Activated CD4-positive, alpha-beta memory T cell treated with anti-CD3 and anti-CD28 coated beads for 36 hours (primary cell): ENCODE measurements at places on chromosomes 3 and 15. TPM values are rescaled to one million over a fixed set of nuclear protein-coding genes. Genes with fewer than 3 reads are reported as not detected.

Gene SCAANT1
- not detected for total RNA-seq

Gene ARGFX
- not detected for total RNA-seq

- H3K4me1 ChIP-seq, result peaks cover 57% of the 10 kb centered on the region
- DNase-seq, result no peak
- H3K27ac ChIP-seq, result peak within 1 kb of the TSS; percentile 99
- H3K36me3 ChIP-seq, result peaks cover 52% of the 10 kb centered on the region
These were observed at the start of gene BHLHE40 for GRCh38 chr3:4979428-4980228. Gene BHLHE40 (plus strand): TSS chr3:4979437. CDS start chr3:4979719, 282 bp downstream.

Gene SLC9C1
- total RNA-seq, result not detected

- no peak overlapping the region for H3K4me3 ChIP-seq
- H3K4me1 ChIP-seq, result peaks cover 96% of the 10 kb centered on the region
- no peaks in the 10 kb centered on the region for H3K27me3 ChIP-seq
- no peak for DNase-seq
- peaks cover 58% of the 10 kb centered on the region for H3K36me3 ChIP-seq
These were observed 28.4 kb downstream of the RASGRP1 start for GRCh38 chr15:38536201-38536676.

- no peak overlapping the region for H3K4me3 ChIP-seq
- peaks cover 14% of the 10 kb centered on the region for H3K4me1 ChIP-seq
- H3K36me3 ChIP-seq, result peaks cover 13% of the 10 kb centered on the region
- no peaks in the 10 kb centered on the region for H3K27me3 ChIP-seq
These were observed 136.3 kb downstream of the LRRC28 start for GRCh38 chr15:99387421-99388168.

Gene C3orf22
- total RNA-seq, result not detected

Gene CEP19
- total RNA-seq, result 6.6 TPM

DNA sequence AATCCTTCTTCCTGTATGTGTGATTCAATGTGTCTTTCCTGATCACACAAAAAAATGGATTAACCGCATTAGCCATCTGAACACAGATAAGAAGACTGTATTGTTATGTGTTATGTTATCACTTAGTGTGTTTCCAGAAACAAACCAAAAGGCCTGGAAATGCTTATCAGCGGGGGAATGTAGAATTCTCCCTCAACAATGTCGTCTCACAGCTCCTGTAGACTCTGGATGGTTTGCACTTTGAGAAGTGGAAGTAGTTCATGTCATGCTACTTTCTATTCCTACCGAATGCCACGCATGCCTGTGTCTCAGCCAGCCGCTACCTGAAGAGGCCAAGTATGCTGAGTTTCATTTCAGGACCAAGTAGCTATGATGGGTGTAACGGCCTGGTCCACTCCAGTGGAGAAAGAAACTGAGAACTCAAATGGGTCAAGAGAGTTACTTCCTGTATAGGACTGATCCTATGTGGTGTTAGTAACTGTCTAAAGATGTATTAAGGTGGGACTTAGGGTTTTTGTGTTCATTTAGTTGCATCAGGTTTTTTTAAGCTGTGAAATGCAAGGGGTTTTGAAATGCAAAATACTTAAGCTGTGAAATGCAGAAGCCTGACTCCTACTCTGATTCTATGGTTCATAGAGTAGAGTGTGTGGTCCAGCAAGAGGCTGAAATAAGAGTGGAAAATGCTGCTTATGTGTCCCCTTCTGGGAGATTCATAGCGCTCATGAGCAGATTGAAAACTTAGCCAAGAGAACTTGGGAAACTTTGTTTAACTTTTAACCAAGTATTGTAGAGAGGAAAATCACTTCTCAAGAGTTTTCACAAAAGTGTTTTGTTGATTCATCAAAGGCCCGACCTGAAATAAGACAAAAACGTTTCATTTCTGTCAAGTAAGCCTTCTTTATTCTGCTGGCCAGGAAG lies 118.5 kb upstream of the LMOD3 start:
- no peak for DNase-seq
- no peak overlapping the region for H3K27ac ChIP-seq
- H3K27me3 ChIP-seq, result no peaks in the 10 kb centered on the region
- no peak overlapping the region for H3K4me3 ChIP-seq
- no peaks in the 10 kb centered on the region for H3K36me3 ChIP-seq

Gene RPSA
- total RNA-seq, result 2,627 TPM

GRCh38 chr3:120681018-120681417 lies 1.0 kb downstream of the HGD start:
- DNase-seq, result no peak
- peaks cover 3% of the 10 kb centered on the region for H3K4me1 ChIP-seq
- no peak overlapping the region for H3K4me3 ChIP-seq
- H3K27me3 ChIP-seq, result peaks cover 2% of the 10 kb centered on the region
- peaks cover 6% of the 10 kb centered on the region for H3K36me3 ChIP-seq

- DNase-seq, result no peak
- no peak overlapping the region for H3K4me3 ChIP-seq
- H3K27ac ChIP-seq, result no peak overlapping the region
These were observed 1.2 kb upstream of the MINDY4B start for GRCh38 chr3:150906461-150906860.

Gene AGBL1
- total RNA-seq, result 0.10 TPM

Gene HRG
- total RNA-seq, result not detected

Gene DISP2
- 0.02 TPM for total RNA-seq

DNA sequence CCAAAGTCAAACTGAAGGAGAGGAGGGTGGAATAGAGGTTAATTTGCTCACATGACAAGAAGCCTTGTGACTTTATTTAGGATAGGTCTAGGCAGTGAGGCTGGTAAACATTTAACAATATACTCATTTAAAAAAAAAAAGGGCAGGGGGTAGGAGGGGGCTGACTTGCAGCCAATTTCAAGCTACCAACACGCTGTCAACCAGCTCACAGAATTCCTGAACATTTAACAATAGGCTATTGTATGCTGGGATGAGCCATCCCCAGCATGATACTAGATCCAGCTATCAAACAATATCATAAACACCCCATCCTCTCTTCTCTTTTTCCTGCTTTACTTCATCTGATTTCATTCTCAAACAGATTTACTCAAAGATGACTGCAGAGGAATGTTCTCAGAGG lies 1096.3 kb upstream of the CFAP20DC start:
- no peaks in the 10 kb centered on the region for H3K4me1 ChIP-seq
